HFFc6 (cell line): ENCODE measurements at places on chromosomes 16 and 17. TPM values are rescaled to one million over a fixed set of nuclear protein-coding genes. Genes with fewer than 3 reads are reported as not detected.

Gene ITGB3
- total RNA-seq: 2.2 to 3.4 TPM (median 2.6 TPM) in 3 replicates

Gene C16orf46
- 0.33 to 1.2 TPM in 2 of 3 replicates, not detected in the other for total RNA-seq

Gene KRTAP9-2
- not detected in 3 replicates for total RNA-seq

Gene TIMP2
- 614 to 749 TPM (median 738 TPM) in 3 replicates for total RNA-seq

Gene SLC35G6
- total RNA-seq: not detected in 3 replicates
